Hematopoietic multipotent progenitor cell treated with erythropoietin and hydrocortisone succinate and interleukin-3 and kit ligand, for 15 days (in vitro differentiated cells): ENCODE measurements at places on chromosomes 5 and 9.

DNA sequence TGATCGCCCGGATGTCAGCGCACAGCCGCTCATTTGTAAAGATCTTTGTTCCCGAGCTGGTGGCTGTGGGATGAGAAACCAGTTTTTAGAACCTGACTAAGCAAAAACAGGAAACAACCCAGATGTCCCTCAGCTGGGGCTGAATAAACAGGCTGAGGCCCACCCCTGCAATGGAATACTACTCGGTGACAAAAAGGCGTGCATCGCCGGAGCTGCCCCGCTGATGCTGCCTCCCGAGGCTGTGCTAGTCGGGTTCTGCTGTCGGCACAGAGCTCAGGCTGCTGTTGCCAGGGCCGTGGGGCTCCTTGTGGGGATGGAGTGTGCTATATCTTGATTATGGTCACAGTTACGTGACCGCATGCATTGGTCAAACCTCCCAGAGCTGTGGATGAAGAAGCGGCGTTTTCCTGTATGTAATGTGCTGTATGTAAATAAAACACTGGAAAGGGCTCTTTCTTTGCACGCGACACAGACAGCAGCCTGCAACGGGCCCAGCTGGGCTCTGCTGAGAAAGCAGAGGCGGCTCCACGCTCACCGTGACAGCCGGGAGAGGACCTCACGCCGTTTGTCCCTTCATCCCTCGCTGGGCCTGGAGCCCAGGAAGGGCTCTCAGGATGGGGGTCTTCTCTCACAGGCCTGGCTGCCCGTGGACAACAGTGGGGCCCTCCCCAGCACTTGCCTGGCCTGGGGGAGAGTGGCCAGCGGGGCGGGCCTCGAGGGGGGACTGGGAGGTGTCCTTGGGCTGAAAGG, 51.5 kb upstream of the RNU6ATAC start:
- DNase-seq = no peak

DNA sequence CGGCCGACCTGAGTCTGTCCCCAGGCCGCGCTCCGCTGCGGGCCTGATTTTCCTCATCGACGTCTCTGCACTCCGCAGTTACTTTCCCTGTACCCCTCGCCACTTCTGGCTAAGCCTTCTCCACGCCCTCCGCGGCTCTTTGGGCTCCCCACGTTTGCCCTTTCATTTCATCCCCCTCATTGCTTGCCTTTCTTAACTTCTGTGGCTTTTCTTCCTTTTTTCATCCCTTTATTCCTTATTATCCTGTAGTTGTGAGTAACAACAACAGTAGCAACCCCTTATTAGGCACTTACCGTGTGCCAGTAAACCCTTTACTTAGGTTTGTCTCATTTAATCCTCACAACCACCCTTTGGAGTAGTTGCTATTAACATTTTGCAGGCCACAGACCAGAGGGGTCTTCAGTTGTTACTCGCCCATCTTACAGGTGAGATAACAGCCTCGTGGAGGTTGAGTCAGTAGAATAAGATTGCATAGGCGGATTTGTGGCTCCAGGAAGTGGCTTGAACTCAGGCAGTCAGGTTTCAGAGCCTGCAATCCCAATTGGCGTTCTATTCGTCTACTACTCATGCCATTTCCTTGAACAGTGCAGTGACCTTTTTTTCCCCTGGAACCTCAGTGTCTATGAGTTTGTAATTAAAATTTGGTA, 724 bp downstream of the TCERG1 start:
- DNase-seq = no peak

DNA sequence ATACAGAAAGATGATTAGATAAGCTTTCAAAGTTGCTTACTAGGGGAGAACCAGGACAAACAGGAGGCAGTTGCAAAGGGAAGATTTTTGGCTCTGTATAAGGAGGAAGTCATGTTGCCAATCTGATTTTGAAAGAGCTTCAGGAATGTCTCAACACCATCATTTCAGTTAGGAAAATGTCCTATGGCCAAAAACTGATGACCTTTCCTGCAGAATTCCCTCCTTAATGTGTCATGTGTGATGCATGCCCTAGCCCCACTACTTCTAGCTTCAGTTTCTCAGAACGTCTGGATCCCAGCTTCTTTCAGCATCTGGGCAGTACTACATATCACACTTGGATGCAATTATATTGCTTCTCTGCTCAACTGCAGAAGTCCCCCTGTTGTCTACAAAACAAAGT, 211.5 kb upstream of the NREP start:
- DNase-seq = no peak

DNA sequence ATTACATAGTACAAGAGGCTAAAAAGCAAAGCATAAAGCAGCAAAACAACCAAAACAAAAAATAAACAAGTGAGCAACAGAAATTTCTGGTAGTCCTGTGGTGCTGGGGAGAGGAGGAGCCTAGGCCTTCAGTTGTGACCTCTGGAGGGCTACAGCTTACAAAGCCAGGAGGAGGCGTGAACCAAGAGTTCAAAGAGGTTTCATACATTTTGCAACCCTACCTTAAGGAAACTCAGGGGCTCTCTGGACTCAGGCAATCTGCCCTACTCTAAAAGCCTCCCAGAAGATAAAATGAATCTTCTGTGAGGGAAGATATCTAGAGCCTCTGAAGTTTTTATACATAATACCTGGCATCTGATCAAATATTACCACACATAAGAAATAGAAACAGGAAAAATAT, 187.4 kb downstream of the AGTPBP1 start:
- DNase-seq = no peak

DNA sequence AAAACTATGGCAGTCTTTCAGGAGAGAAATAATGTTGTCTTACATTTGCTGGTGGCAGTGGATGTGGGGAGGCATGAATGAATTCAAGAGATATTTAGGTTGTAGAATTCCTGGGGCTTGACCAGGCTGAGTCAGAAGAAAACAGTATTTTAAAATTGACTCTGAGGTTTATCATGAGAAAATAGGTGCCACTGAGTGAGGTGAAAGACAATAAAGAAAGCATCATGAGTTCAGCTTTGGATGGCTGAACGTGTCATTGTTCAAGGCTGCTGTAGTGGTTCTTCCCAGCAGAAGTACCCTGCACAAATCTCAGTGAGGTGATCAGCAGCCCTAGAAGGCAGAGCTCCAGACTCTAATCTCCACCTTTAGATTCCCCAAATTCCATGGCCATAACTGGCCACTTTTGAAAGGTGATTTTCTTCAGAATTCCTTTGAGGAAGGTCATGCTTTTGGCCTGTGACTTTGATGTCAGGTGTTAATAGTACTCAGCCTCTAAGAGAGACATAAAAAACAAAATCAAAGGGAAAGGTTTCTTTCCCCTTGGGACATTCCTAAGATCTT, 395.4 kb downstream of the NTRK2 start:
- no peak for DNase-seq

GRCh38 chr9:120393386-120394057, 186.4 kb downstream of the CDK5RAP2 start:
- DNase-seq = no peak
